NB4 (cell line): ENCODE measurements at places on chromosomes 7 and 10.

DNA sequence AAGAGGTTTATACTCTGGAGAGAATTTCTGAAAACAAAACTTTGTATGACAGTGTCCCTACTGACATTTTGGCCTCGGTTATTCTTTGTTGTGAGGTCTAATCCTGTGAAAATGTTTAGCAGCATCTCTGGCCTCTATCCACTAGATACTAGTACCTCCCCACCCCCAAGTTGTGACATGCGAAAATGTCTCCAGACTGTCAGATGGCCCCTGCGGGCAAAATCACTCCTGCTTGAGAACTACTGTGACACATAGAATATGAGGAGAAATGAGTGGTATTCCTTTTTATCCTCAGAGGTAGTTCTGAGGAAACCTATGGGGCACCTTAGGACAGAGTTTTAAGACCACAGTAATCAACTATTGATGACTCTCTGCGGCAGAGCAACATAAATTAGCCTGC, 315.3 kb upstream of the HGF start:
- no peak for DNase-seq

GRCh38 chr10:100208276-100208675, 21.1 kb downstream of the CHUK start:
- DNase-seq, result no peak

DNA sequence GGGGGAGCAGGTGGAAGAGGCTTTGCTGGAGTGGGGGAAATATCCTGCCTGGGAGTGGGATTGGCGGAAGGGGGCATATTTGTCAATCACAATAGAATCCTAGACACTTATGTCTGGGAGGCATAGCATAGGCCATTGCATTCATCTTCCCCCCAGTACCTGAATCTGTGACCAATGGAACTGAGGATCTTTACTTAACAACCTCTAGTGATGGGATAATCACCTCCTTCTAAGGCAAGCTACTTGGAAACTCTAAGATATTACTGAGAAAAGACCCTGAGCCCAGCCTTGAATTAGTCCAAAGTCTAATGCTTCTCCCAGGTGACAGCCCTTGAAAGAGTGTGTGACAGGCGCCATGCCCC, 90.7 kb downstream of the NPSR1 start:
- DNase-seq, result no peak

DNA sequence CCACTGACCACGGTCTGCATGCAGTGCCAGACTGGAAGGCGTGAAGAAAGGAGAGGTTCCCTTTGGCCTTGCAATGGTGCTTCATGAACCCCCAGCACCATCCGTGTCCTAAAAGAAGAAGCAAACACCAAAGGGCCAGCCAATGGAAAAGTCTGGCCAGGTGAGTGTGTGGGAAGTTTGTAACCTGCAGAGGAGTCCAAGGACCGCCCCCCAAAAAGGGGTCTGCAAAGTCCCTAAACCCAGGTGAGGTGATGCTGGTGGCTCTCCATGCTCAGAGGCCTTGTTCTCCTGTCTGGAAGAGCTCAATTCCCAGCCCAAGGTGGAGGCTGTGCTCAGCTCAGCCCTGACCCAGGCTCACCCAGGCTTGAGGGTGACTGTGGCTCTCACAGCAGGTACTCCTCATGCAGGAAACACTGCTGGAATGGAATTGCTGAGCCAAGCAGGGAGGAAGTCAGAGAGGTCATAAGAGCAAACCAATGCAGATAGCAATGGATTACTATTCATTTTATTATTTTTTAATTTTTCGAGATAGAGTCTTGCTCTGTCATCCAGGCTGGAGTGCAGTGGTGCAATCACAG, 52.4 kb upstream of the NANOS1 start:
- no peak for DNase-seq

- DNase-seq, result peak; percentile 74
These were observed 10.1 kb downstream of the AVPI1 start for GRCh38 chr10:97676770-97677581.
